T-cell (primary cell): ENCODE measurements at places on chromosomes 11 and 22.

DNA sequence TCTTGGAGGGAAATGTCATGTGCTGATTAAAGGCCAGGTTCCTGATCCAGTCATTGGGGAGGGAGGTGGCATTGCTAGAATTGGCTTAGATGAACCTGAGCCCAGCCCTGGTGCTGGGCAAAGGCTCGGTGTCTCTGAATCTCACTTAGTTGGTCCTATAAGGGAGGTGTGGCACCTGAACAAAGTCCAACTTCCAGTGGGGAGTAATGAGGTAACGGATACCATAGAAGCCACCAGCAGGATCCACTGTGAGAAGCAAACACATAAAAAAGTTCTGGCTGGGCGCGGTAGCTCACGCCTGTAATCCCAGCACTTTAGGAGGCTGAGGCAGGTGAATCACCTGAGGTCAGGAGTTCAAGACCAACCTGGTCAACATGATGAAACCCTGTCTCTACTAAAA lies 26.6 kb downstream of the PRDM11 start:
- no peak overlapping the region for H3K27ac ChIP-seq
- H3K4me1 ChIP-seq = no peaks in the 10 kb centered on the region
- H3K4me3 ChIP-seq = no peak overlapping the region

- no peaks in the 10 kb centered on the region for H3K27me3 ChIP-seq
- no peaks in the 10 kb centered on the region for H3K36me3 ChIP-seq
- no peak for DNase-seq
- H3K4me1 ChIP-seq = no peaks in the 10 kb centered on the region
- no peak overlapping the region for H3K27ac ChIP-seq
- no peak overlapping the region for H3K4me3 ChIP-seq
Observed at GRCh38 chr11:94664346-94664745, 97.2 kb downstream of the PIWIL4 start.

DNA sequence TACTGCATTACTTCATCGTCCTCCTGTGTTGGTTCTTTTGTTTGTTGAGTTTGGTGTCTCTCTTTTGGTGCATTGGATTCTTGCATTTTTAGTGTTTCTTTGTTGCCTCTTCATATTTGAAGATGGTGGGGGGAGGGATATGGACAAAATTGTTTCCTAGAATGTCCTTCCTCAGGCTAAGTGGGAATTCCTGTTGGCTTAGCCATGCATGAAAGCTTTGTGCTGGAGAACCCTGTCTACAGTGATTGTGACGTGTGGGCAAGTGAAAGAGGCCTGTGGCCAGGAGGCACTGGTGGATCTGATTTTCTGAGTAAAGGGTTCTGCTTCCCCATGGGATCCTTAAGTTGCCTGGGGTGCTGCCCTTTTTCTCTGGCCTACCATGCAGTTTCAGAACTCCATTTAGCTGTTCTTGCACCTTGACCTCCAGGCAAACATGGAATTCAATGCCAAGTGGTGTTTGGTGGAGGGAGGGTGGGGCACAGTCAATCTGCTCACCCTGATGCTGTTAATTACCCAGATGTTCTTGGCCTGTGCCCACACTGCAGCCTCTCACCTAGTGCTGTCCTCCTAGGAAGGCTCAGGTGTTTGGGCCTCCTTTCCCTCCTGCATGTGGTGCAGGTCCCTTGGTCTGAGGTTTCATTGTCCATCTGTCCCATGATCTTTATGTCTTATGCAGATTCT lies 46.3 kb upstream of the SLC22A12 start:
- no peaks in the 10 kb centered on the region for H3K36me3 ChIP-seq
- DNase-seq = no peak
- H3K4me3 ChIP-seq = no peak overlapping the region
- H3K27me3 ChIP-seq = no peaks in the 10 kb centered on the region
- H3K27ac ChIP-seq = no peak overlapping the region

DNA sequence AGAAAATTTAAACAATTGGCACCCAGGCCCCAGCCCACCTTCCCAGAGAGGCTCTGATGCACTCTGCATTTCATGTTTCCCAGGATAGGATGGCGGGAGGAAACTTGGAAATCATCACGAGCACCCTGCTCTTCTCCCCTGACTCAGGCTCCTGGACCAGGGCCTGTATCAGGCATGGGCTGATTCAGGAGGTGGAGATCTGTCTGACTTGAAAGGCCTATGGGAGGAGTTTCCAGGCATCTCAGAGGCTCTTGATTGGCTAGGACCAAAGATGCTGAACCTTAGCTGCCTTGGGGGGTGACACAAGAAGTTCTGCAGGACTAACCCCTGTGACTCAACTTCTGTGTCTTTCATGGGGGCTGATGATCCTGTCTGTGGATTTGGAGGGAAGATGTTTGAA lies 106.2 kb downstream of the PKNOX2 start:
- no peaks in the 10 kb centered on the region for H3K4me1 ChIP-seq
- H3K4me3 ChIP-seq = no peak overlapping the region
- no peaks in the 10 kb centered on the region for H3K36me3 ChIP-seq
- H3K27ac ChIP-seq = no peak overlapping the region
- DNase-seq = no peak

GRCh38 chr11:44824300-44824704 lies 97.5 kb downstream of the TSPAN18 start:
- H3K27ac ChIP-seq = no peak overlapping the region
- no peak for DNase-seq
- H3K4me1 ChIP-seq = no peaks in the 10 kb centered on the region
- peaks cover 2% of the 10 kb centered on the region for H3K36me3 ChIP-seq
- no peak overlapping the region for H3K4me3 ChIP-seq
- no peaks in the 10 kb centered on the region for H3K27me3 ChIP-seq

DNA sequence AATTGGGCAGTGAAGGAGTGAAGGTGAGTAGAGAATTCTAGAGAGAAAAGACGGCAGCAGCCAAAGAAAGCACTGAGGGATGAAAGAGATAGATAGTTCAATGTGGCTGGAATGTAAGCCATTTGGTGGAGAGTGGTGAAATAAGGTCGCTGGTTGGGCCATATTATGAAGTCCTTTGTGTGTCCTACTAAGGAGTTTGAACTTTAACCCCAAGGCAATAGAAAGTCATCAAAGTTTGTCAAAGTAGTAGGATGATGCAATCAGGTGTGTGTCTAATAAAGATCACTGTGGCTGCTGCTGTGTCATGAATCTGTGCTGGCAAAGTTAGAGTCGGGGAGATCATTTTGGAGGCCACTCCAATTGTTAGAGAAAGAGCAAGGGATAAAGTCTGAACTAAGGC lies 18.7 kb downstream of the RNF121 start:
- no peaks in the 10 kb centered on the region for H3K4me1 ChIP-seq
- no peak overlapping the region for H3K4me3 ChIP-seq
- H3K27me3 ChIP-seq = no peaks in the 10 kb centered on the region

DNA sequence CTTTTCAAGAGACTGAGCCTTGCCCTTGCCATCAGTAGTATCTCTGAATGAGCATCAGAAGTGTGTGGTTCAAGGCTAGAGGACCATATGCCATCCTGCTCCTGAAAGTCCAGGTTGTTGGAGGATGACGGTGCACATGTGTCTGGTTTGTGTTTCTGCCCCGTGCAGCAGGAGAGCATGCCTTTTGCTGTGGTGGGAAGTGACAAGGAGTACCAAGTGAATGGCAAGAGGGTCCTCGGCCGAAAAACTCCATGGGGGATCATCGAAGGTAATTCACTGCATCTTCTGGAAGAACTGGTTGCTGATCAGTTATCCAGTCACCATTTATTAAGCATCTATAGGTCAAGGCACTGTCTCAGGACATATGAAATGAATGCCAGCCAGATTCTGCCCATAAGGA lies 6.1 kb upstream of the WBP2NL start:
- peaks cover 15% of the 10 kb centered on the region for H3K27me3 ChIP-seq
- H3K36me3 ChIP-seq = no peaks in the 10 kb centered on the region
- no peak for DNase-seq

DNA sequence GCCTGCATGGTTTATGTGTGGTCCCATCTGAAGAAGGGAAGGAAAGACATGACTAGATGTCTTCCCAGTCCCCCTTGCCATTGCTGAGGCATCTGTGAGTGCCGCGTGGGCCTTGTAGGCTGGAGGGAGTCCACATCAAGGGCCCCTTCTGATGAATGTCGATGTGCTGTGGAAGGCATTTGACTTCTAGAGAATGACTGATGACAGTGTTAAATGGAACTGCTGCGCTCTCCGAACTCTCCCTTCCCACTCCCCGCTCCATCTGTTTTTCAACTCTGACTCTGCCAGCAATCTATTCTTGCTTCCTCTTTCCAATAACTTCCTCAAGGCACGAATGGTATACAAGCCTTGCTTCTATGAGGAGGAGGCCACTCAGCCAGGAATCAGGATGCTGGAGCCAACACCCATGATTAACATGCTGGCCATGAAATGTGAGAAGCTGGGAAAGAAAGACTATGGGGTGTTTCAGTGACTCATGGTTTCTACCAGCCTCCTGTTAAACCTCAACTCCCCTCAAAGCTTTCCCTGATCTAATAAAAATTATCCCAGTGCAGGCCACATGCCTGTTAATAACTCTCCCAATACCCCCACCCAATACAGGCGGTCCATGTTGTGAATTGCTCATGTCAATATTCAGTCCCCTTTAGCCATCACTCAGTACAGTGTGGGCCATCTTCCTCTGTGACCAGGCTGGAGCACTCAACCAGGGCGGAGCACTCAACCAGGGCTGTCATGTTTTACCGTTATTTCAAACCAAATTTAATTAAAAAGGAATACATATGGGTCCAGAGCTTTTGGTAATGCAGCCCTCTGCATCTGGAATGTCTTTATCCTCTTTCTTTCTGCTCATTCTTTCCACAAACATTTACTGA lies 46.4 kb upstream of the TBCEL start:
- H3K4me1 ChIP-seq = no peaks in the 10 kb centered on the region
- H3K4me3 ChIP-seq = no peak overlapping the region
- DNase-seq = no peak
- H3K27ac ChIP-seq = no peak overlapping the region
- no peaks in the 10 kb centered on the region for H3K36me3 ChIP-seq

- no peak overlapping the region for H3K4me3 ChIP-seq
- DNase-seq = no peak
- no peaks in the 10 kb centered on the region for H3K27me3 ChIP-seq
- no peaks in the 10 kb centered on the region for H3K36me3 ChIP-seq
- no peaks in the 10 kb centered on the region for H3K4me1 ChIP-seq
- no peak overlapping the region for H3K27ac ChIP-seq
Observed at GRCh38 chr22:34841331-34841771, 224.6 kb upstream of the ISX start.

DNA sequence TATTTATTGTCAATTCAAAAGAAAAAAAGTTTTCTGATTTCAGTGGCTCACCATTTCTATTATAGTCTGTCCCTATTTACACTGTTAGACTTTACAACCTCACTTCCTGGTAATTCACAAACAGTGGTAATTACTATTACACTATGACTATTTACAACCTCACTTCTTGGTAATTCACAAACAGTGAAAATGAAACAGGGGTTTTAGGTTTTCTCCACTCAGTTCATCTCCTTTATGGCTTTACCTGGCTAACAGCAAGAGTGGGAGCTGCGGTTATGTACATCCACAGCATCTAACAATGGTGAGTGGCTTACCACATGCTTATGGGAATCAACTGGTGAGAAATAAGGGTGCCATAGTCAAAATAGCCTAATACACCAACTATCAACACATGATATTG lies 166.4 kb downstream of the CASP12 start:
- H3K4me1 ChIP-seq = no peaks in the 10 kb centered on the region
- H3K4me3 ChIP-seq = no peak overlapping the region
- DNase-seq = no peak
- H3K27ac ChIP-seq = no peak overlapping the region
- H3K36me3 ChIP-seq = no peaks in the 10 kb centered on the region

DNA sequence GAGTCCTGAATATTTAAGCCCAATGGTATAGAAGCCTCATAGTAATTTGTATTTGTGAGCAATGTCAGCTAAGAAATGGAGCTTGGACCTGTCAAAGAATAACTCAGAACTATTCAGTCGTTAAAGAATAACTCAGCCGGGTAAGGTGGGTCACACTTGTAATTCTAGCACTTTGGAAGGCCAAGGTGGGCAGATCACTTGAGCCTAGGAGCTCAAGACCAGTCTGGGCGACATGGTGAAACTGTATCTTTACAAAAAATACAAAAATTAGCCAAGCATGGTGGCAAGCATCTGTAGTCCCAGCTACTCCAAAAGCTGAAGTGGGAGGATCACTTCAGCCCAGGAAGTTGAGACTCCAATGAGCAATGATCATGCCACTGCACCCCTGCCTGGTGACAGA lies 1526.5 kb downstream of the LRRC4C start:
- DNase-seq = no peak
- H3K4me1 ChIP-seq = no peaks in the 10 kb centered on the region
- no peaks in the 10 kb centered on the region for H3K36me3 ChIP-seq
- no peaks in the 10 kb centered on the region for H3K27me3 ChIP-seq
- H3K4me3 ChIP-seq = no peak overlapping the region

GRCh38 chr11:63818609-63819008 lies 5.4 kb downstream of the SPINDOC start:
- DNase-seq = no peak
- H3K27ac ChIP-seq = no peak overlapping the region
- H3K27me3 ChIP-seq = no peaks in the 10 kb centered on the region
- H3K36me3 ChIP-seq = peaks cover 40% of the 10 kb centered on the region
- no peak overlapping the region for H3K4me3 ChIP-seq

DNA sequence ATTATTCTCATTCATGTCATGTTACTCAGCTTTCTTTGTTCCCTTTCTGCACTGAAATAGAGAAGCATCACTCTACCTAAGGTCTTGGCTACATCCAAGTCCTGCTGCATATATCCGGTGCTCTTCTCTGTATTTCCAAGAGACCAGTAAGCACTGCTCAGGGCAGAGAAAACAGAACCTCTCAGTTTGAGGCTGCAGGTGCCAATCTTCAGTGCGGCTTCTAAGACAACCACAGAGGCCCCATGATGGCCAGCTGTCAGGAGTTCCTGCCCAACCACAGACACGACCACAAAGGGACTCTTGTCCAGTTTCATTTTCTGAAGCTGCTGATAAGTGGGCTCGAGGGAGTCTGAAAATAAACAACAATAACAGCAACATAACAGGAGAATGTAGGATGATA lies 378.4 kb upstream of the PITPNB start:
- no peak for DNase-seq
- H3K27me3 ChIP-seq = no peaks in the 10 kb centered on the region
- H3K4me1 ChIP-seq = no peaks in the 10 kb centered on the region
- H3K4me3 ChIP-seq = no peak overlapping the region
- no peaks in the 10 kb centered on the region for H3K36me3 ChIP-seq
- no peak overlapping the region for H3K27ac ChIP-seq

- H3K36me3 ChIP-seq = no peaks in the 10 kb centered on the region
- no peak for DNase-seq
- H3K4me1 ChIP-seq = no peaks in the 10 kb centered on the region
- H3K27me3 ChIP-seq = no peaks in the 10 kb centered on the region
- no peak overlapping the region for H3K27ac ChIP-seq
Observed at GRCh38 chr11:108914981-108915380, 250.1 kb downstream of the DDX10 start.

GRCh38 chr11:126917531-126918204 lies 82.9 kb downstream of the KIRREL3 start:
- no peaks in the 10 kb centered on the region for H3K27me3 ChIP-seq
- no peak for DNase-seq
- no peaks in the 10 kb centered on the region for H3K36me3 ChIP-seq
- H3K4me3 ChIP-seq = no peak overlapping the region

GRCh38 chr22:23133922-23134321 lies 7.9 kb downstream of the RSPH14 start:
- peaks cover 45% of the 10 kb centered on the region for H3K4me1 ChIP-seq
- H3K27me3 ChIP-seq = no peaks in the 10 kb centered on the region
- no peak overlapping the region for H3K27ac ChIP-seq
- H3K36me3 ChIP-seq = no peaks in the 10 kb centered on the region
- no peak overlapping the region for H3K4me3 ChIP-seq
- DNase-seq = no peak
